ENCODE measurements at places on chromosomes 6 and 20.
A peak's percentile ranks its signal among the peaks of the same experiment; 100 is the strongest.

DNA sequence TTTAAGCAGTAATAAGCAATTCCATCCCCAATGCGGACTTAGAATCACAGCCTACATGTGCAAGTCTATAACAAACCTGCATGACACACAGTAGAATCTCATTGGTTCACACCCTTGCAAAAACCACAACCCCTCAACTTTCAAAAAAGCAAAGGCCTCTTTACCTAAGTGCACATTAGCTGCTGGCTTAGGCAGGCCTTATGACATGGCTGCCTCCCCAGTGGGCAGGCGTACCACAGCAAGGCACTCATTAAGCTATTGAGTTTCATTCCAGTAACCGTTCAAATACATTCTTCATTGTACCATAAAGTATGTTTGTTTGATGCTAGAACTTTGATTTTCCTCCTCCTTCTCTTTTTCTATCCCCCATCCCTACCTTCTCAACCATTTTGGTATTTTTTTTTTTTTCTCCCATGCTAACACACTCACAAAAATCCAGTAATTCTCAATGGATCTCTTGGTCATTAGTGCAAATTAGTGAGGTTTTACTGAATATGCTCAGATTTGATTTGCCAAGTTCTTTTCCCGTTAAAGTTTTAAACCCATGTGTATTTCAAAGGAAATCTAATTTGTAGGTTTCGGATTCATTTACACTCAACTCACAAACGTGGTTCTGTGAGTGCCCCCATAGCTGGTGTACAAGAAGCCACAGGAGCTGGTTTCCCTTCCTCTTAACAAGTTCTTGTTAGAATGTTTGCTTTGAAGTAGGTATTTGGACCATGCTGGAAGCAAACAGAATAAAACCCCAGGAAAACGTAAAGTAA is 460.4 kb upstream of the RUNX2 start:
- DNase-seq, result no peak

DNA sequence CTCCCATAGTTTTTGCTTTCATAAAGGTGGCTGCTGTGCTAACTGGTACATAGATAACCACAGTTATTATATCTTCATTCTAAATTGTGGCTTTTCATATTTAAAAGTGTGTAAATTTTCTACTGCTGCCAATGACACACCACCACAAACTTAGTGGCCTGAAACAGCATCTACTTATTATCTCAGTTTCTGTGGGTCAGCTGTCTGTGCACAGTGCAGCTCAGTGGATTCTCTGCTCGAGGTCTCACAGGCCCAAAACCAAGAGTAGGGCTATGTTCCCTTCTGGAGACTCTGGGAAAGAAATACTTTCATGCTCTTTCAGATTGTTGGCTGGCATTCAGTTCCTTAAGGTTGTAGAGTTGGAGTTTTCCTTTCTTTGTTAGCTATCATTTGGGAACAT is 90.1 kb downstream of the LMBRD1 start:
- DNase-seq, result no peak

GRCh38 chr20:5484926-5485325 is 168.2 kb upstream of the PROKR2 start:
- DNase-seq, result no peak

DNA sequence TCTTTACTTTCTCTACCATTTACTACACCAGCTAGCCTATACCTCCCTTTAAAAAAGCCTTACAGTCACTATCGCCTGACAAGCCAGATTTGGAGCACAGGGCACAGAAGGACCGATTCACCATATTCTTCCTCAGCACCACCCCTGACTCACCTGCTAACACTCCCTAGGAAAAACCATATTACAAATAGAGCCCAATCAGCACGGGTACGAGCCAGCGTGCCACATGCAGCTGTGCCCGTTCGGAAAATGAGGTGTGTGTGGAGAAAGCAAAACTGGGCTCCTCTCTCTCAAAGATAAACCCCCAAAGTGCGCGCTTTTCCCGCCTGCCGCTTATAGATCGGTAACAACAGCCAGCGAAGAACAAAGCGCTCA is 1.2 kb downstream of the SYNCRIP start:
- no peak for DNase-seq

DNA sequence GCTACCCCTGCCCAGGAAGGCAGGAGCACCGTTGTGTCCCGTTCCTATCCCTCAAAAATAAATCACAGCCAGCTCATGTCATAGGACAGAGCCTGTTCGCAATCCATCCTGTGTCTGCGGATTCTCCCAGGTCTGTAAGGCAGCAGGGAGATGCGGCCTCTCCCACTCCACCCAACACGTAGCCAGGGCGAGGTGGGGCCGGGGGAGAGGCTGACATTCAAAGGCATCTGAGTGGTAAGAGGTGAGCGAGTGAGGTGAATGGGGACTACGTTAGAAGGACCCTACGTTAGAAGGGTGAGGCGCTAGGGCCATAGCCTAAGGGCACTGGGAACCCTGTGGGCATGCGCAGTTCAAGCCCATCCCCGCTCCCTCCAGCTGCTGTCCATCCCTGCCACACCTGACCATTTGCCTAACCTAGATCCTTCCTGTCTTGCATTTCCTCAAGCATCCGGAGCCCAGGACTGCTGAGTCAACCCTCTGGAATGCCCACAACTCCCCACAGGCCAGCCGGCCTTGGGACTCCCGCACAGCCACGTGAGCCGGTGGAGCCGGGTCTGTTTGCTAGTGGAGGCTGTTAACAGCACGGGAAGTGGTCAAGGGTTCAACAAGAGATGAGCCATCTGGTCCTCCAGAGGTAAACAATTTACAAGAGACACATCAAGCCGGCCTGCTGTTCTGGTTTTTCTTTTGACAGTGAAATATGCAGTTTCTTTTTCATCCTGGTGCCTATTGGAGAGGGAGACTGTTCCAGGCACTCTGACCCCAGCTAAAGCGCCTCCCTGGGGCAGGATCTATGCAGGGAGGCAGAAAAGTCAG is 45.9 kb downstream of the RIPOR3 start:
- DNase-seq, result peak; percentile 96

DNA sequence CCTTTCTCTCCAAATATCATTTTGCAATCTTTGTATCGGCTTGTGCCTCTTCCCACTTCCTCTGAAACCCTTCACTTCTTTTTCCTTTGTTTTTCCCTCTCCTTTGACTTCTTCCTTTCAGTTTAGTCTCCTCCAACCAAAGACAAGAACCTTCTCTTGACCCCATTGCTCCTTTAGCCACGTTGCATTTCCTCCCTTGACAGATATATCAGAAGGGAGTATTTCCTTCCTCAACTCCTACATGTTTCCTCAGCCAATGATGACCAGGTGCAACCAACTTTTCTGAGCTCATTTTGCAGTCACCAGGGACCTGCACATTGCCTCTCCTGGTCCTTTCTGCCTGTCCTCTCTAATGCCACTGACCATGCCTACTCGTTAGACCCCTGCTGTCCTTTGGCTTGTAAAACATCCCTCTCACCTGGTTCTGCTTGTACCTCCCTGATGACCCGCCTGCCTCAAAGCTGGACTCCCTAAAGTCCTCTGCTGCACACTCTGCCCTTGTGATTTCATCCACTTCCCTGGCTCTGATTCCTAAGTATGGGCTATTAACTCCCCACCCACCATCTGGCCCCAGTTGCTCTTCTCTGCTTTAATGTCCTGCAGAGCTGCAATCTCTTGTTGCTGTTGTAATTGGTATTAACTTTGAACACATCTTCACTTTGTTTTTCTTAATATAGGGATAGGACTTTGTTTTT is 27.4 kb downstream of the SLC22A16 start:
- DNase-seq, result no peak

- no peak for DNase-seq
These were observed 34.9 kb upstream of the PRDM1 start for GRCh38 chr6:106051226-106051625.

GRCh38 chr6:41306187-41306854 is 19.8 kb upstream of the TREM1 start:
- DNase-seq, result peak; percentile 36

DNA sequence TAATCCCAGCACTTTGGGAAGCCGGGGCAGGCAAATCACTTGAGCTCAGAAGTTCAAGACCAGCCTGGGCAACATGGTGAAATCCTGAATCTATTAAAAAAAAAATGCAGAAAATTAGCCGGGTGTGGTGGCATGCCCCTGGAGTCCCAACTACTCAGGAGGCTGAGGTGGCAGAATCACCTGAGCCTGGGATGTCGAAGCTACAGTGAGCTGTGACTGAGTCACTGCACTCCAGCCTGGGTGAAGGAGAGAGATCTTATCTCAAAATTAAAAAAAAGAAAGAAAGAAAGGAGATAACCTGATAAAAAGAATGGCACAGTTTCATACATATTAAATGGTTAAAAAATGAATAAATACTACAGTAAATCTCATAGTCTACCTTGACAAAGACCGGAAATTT is 123.6 kb upstream of the TNFAIP3 start:
- no peak for DNase-seq

DNA sequence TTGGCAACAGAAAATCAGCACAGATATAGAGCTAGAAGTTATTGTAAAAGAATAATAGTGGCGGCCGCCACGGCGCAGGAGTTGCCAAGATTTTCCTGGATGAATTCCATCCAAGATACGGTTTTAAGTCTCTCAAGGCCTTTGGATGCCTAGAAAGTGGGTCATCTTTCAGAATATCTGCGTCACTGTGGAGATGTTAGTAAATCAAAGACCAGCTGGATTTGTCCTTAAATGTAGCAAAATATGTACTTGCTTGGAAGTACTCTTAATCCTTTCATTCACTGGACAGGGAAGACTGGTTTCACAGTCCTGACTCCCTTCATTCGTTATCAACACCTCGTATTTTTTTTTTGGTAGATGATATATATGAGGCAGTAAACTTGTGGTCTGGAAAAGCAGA is 83.0 kb downstream of the SLC22A3 start:
- DNase-seq, result peak; percentile 89

GRCh38 chr6:54654381-54654780 is 192.2 kb upstream of the FAM83B start:
- DNase-seq, result no peak

Measured in astrocyte of the spinal cord (primary cell).